ENCODE measurements at places on chromosomes 11 and 22.
A peak's percentile ranks its signal among the peaks of the same experiment; 100 is the strongest.

DNA sequence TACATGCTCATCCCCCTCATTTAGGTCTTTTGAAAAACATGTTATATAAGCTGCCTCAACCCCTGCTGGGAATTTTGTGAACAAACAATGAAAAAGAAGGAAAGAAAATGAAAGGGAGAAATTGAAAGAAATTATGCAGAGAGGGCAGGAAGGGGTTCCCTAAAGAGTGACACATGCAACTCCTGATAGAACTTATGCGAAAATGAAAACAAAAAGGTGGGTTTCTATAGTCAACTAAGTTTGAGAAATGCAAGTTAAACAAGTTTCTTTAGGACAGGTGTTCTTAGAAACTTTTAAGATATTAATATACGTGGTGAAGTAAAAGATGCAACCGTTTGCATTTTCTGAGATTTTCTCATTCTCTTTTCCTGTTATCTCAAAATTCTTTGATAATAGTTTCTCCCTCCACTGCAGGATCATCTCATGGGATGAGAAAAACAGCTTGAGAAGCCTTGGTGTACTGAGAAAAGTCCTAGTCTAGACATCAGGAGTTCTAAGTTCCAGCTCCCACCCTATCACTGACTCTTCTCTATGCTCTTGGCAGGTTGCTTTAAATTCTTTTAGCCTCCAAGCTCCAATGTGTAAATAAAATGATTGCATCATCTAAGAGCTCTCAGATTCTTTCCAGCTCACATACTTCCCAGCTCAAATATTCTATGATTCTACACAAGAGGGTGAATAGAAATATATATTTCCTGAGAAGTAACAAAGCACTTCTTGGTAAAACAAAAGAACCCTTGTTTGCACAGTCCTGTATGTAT is 109.2 kb downstream of the FAM76B start:
- no peak for DNase-seq

- DNase-seq, result peak; percentile 39
Observed at GRCh38 chr11:76086743-76087635, 119.3 kb downstream of the WNT11 start.

DNA sequence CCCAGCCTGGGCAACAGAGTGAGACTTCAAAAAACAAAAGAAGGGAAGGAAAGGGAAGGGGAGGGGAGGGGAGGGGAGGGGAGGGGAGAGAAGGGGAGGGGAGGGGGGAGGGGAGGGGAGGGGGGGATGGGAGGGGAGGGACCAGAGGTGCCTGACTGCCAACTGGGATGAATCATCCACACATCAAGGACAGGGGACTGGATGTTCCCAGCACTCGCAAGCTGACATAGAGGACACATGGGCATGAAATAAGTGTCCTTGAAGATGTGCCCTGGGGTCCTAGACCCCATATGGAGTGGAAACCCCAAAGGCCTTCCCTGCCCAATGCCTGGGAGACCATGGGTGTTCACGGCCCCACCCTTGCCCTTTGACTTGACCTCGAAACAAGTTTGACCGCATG is 19.8 kb downstream of the TST start:
- no peak for DNase-seq

DNA sequence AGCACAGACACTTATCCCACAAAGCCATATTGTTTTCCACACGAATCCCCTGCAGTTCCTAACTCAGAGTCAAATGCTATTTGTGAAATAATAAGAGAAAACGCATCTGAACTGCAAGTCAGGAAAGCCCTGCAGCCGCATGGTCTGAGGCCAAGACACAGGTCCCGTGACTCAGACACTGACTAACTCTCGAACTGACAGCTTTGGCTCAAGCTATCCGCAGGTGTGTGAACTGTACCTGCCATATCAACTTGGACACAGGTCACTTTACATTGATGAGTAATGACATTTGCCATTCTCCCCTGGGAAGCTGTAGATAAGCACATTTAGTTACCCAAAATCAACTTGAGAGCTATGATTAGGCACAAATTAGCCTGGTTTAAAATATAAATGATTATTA is 34.9 kb upstream of the NFRKB start:
- DNase-seq, result no peak

DNA sequence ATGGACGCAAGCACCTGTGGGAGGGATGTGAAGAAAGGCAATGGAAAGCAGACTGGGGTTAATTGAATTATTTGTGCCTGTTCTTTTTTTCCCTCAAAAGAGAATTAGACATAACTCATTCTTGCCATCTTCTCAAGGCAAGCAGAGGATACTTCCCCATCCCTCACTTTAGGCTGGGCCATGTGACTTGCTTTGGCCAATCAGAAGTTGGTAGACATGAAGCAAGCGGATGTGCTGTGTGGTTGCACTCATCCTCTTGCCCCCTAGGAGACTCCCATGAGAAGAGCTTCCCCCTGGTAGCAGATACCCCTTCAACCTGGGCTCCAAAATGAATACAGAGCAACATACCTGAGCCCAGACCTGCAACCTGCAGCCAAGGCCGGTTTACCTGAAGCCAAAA is 124.4 kb upstream of the ZC3H12C start:
- DNase-seq, result no peak

GRCh38 chr11:78764946-78765345 is 190.3 kb upstream of the NARS2 start:
- no peak for DNase-seq

All from GM04504 (cell line).